ENCODE measurements at places on chromosomes 11 and 22.

GRCh38 chr22:39900306-39901227 is at the start of gene GRAP2:
TSS of gene GRAP2 (plus strand) at chr22:39901084. CDS start at chr22:39947107, 46,023 bp downstream.
- no peak for DNase-seq

GRCh38 chr11:67572747-67573419 is 10.7 kb upstream of the GSTP1 start:
- no peak for DNase-seq

GRCh38 chr11:27557226-27557625 is 50.7 kb upstream of the LIN7C start:
- no peak for DNase-seq

- no peak for DNase-seq
Measured at GRCh38 chr11:31092638-31093037, 276.9 kb downstream of the DCDC1 start.

DNA sequence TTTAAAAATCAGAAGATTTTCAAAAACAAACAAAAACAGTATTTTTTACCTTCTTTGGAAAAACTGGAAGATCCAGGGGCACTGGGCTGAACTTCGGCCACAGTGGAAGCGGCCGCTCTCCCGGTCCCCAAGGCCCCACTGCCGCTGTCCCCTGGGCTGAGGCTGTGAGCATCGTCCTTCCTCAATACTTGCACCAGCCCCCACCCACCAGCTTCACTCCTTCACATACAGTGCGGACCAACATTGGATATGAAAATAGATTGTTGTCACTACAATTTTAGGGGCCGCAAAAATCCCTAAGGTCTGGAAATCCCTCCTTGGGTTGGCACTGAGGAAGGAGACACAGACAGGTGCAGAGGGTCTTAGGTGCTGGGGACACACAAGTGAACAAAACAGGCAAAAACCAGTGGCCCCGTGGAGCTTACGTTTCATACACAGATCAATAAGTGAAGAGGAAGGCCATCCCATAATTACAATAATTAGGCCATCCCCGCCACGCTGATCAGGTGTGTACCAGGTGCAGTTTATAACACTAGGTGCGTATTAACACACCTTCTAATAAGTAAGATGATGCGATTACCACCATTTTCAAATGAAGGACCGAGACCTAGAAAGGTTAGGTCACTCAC is 28.2 kb upstream of the SLC22A12 start:
- DNase-seq: no peak

DNA sequence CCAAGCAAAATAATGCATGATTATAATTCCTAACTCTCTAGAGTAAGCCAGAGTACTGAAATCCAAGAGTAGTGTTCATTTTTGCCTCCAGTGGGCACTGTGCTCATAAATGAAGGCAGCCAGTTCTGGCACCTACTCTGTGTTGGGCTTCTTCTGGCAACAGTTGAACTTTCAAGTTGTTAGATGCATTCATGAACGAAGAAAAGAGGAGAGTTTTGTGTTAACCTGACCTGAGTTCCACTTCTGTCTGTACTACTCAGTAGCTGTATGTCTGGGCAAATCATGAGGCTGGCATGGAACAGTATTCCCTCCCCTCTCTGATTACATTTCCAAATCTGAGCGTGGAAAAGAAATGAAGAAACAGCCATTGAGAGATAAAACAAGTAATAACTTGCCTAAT is 20.3 kb upstream of the TENM4 start:
- DNase-seq: no peak

GRCh38 chr22:42257386-42257785 is 13.1 kb downstream of the TCF20 start:
- no peak for DNase-seq

DNA sequence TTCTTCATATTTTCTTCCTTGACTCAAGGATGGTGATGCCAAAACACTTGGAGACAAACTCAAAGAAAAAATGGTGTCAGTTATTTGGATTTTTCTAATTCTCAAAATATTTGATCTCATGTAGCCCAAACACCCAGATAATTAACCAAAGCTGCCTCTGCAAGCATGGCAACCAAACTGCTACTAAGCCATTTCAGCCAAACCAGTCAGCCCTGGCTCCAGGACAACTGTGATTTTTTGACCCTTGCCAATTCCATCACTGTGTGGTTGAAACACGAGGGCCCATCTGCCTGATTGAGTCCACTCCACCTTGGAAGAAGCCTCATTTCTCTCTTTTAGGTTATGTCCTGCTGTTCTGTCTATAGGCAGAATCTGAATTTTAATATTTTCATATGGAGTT is 277.4 kb downstream of the BLID start:
- no peak for DNase-seq

DNA sequence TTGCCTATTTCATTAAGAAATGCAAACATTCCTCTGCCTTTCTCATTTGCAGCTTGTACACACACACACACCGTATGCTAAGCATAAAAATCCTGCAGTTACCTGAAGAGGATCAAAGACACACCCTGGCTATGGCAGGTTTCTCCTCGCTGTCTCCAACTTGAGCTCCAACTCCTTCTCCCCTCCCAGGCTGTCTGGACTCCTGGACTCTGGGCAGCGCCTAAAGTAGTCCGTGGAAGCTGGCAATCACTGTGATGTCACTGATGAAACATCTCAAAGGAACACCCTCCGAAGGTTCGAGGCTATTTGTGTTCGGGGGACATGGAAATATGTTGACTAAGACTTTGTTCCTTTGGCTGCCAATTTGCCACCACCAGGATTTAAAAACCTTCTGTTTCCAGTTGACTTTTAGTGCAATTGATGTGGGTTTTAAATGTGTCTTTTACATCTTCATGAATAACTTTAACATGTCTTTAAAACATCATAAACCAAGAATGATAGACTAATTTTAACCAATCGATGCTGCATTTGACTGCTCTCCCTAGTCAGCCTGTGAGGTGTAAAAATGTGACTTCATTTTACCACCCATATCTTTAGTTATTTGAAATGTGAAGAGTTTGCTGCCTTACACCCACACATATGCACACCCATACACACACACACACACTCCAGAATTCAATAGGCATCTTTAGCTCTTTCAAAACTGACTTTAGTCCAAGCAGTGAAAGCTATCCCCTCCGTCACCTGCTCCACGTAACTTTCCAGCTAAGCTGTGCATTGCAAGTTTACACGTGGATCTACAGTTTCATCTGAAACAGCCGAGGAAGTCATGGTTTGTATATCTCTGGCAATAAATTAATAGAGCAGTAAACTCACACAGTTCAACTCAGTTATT is at the start of gene SLN:
TSS of gene SLN (minus strand) at position 196 of the 895 bp plus-strand sequence.
- DNase-seq: no peak

DNA sequence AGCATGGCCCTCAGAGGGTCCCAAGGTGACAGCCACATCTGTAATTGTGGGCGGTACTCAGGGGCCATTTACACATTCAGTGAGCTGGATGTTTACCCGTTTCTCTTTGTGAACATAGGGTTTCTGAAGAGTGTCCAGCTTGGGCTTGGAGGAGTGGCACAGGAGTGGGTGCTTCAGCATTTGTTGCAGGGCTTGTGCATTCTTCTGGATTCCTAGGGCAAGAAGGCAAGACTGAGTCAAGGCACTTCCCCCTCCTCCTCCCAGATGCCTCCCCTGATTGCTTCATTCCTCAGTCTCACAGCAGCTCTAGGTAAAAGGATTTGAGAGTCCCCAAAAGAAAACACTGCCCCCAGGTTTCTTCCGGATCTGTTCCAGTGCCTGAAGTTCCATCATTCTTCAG is 95.4 kb downstream of the RNF169 start:
- DNase-seq: no peak

DNA sequence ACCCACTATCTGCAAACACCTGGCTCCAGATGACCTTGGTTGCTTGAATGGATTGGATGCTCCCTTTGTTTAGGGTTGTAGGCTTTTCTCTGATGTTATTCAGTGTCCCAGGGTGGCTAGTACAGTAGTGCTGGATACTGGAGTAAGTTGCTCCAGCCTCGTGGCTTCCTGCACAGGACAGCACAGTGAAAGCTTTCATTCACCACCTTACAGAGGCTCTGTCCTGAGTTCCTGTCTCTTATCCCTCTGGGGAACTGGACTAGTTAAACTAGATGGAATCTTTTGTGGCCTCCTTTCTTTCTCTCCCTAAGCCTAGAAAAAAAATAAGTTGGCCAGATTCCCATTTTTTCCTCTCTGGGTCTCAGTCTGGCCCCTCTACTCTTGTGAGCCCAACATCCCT is 42.6 kb downstream of the MRPL48 start:
- DNase-seq: no peak

DNA sequence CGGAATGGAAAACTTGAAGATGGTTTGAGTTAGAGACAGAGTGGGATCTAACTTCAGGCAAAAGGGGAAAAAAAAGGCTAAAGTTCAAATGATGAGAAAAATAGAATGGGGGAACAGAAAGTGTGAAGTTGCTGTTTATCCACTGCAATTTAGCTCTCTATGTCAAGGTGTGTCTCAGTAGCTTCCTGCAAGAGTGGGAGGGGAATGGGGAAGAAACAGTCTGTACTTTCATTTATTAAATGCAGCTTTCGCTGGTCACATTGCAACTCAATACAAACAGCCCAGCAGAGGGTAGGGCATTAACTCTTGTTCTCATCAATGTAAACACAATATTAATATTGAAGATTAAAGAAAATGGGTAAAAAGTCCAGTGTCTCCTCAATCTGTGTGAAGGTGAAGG is 214.7 kb upstream of the SYN3 start:
- DNase-seq: no peak

DNA sequence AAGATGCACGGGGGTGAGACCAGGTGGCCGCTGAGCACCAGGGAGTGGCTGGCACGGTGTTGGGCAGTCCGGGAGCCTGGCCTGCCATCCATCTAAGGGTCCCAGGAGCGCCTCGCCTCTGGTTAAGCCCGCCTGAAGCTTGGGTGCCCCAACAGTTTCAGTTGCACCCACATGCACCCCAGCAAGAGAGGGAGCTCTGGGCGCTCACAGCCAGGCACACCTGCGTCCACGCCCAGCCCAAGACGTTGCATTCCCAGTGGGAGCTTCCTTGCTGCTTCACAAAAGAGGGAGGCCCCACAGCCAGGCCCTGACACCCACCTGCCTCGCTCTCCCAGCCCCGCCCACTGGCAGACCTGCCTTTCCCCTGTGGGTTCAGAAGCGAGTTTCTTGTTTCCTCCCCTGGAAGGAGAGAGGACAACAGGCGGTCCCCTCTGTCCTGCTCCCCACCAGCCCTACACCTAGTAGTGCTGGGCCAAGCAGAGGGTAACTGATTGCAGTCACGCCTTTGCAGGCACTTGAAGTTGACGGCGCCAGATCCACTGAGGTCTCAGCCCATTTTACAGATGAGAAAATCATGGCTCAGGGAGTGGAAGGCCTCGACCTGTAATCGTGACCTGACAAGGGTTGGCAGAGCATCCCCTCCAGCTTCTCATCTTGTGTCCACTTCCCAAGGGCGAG is 35.4 kb downstream of the OSBPL5 start:
- DNase-seq: no peak

DNA sequence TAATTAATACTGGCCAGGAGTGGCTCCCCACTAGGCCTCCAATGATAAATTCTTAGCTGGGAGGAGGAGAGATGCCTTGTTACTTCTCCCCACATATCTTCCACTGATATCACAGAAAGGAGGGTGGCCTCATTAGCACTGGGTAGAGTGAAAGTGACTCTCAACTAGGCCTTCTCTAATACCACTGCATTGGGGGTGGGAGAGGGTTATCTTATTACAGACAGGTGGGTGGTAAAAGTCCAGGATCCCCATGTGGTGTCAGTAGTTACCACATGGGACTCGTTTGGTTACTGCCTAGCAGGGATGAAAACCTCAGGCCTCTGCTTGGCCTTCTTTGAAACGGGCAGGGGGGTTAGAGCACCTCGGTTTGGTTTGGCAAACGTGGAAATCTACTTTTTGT is 167.3 kb downstream of the UVRAG start:
- no peak for DNase-seq

GRCh38 chr22:34943830-34944229 is 122.1 kb upstream of the ISX start:
- no peak for DNase-seq

GRCh38 chr11:130761560-130762220 is 154.6 kb downstream of the SNX19 start:
- DNase-seq: no peak

DNA sequence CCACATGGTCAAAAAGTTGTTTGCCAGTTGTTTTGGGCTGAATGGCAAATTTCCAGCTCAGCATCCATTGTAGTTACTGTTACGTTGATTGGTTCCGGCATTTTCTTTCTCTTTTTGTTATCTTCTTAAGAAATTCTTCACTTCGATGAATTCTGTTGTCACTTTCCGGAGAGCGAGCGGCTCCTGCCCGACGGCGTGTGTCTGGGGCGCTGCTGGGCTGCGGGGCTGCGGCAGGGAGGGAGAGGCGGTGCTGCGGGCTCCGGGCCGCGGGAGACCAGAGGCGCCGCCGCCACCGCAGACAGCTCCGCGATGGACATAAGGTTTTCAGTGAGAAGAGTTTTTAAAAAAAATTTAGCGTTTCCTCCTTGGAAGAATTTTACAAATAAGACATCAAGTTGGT is 117.4 kb downstream of the RRM1 start:
- DNase-seq: no peak

DNA sequence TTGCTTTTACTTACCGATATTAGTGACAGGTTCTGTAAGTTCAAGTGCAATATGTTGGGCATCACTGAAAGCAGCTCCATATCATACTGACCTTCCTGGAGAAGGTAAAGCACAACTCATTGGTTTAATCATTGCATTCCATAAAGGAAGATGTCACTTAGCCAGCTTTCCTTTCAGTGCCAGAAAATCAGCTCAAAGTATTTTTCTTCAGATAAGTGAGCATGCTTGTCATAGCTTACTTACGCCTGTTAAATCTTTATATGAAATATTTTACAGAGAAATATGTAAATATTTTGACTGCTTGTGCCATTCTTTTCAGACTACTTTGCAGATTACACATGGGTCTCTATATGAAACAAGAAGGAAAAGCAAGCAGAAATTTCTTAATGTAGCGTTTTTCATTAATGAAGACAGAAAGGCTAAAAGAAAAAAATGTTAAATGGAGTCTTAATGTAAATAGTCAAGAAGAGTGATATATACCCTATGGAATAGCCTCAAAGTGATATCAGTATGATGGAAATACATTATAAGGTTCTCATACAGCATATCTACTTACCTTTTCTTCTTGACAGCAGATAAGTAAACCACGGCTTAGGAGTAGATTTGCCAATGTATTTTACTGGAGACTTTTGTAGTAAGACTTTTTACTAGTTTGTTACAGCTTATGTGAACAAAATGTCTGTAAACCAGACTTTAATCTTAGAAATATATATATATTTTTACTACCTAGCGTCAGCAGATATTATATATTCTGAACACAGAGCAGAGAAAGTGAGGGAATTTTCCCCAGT is 649.7 kb downstream of the METTL15 start:
- DNase-seq: no peak

Measured in stimulated activated CD8-positive, alpha-beta memory T cell treated with anti-CD3 and anti-CD28 coated beads, Interleukin-15, amount 100 ng/mL, for 24 hours (primary cell).